CD8-positive, alpha-beta memory T cell (primary cell): ENCODE measurements at places on chromosomes 16 and 17.

DNA sequence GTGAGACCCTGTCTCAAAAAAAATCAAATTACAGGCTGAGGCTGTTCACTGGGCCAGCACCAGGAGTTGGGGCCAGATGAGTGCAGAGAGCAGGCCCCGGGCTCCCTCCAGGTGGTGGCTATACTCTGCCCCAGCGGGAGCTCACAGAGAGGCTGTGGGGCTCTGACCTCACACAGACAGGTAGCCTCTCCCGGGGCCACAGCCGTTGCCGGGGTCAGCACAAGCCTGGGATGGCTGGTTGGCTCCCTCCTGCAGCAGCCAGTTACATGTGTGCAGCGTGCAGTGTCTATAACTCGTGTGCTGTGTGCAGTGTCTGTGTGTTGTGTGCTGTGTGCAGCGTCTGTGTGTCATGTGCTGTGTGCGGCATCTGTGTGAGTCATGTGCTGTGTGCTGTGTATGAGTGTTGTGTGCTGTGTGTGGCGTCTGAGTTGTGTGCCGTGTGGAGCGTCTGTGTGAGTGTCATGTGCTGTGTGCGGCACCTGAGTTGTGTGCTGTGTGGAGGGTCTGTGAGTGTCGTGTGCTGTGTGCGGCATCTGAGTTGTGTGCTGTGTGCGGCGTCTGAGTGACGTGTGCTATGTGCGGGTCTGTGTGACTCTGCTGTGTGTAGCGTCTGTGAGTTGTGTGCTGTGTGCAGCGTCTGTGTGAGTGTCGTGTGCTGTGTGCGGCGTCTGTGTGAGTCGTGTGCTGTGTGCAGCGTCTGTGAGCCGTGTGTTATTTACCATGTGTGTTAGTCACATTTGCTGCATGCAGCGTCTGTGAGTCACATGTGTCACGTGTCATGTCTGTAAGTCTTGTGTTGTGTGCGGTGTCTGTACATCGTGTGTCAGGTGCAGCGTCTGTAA is 20.9 kb downstream of the MAPK8IP3 start:
- no peak for DNase-seq

GRCh38 chr17:73179387-73179786 is 13.5 kb upstream of the COG1 start:
- no peak for DNase-seq

GRCh38 chr17:77879226-77879895 is 79.1 kb upstream of the TNRC6C start:
- DNase-seq, result no peak

- no peak for DNase-seq
Measured at GRCh38 chr16:88411951-88412576, 29.3 kb downstream of the ZNF469 start.

DNA sequence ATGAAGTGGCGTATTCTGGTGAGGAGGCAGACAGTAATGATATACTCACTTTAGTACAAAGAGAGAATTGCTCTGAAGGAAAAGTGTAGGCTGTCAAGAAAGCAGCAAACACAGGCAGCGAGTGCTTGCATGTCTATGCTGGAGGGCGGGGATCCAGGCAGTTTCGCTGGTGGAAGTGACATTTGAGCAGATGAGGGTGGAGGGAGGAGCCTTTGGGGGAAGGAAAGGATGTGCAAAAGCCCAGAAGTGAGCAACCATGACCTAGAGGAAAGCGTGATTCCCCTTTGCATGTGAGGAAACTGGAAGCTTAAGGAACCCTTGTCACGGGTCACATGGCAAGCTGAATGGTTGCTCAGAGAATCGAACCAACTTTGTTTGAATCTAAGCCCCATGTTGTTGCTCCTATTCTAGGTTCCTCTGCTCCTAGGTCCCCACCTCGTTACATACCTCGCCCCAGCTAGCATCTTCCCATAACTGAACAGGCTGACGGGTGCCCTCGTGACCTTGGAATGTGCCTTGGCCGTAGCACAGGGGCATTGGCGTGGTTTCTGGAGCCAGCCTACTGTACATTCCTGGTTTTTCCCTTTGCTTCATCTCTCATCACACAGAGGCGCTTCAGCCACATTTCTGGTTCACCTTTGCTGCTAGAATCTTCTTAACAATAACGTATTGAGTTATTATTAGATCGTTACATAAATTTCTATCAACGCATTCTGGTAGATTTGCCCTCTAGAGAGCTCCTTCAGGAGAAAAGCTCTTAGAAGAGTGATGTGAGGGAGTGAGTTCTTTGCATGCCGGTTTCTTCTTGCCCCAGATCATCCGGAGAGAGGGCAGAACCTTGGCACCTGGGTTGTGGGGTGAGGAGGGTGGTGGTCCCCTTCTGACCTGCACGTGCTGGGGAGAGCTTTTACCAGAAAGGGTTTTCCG is 191.8 kb downstream of the SNX29 start:
- DNase-seq, result no peak

- peak; percentile 52 for DNase-seq
Measured at GRCh38 chr17:10616502-10617119, 40.5 kb downstream of the MYH3 start.

DNA sequence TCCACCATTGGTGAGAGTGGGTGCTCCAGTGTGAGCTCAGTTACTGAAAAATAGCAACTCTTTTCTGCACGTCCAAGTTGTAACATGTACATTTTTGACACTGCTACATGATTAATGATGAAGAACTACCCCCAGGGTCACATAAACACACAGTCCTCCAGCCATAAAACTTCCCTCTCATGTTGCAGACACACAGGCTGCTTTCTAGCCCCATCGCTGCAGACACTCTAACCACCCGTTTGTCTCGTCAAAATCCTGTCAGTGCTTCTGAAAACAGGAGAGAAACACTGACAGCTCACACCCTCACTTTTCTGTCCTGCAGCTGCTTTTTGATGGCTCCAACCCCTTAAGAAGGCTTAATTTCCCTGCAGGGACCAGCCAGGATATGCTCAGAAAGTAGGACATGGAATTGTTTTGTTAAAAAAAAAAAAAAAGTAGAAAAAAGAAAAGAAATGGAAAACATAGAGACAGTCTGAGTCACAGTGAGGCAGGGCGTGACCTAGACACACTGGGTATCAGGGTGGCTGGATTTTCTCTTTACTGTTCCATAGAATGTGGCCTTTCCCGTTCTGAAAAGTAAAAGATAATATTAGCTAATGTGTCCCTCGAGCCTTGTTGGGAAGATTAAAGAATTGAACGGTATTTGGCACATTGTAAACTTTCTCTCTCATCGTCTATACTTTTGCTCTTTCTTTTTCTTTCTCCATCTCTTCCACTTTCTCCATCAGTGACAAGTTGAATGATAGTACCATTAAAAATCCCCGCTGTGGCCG is 20.7 kb upstream of the CCL5 start:
- no peak for DNase-seq
